Ureter (tissue), 1 donor: ENCODE measurements at places on chromosomes 2 and 18. TPM values are rescaled to one million over a fixed set of nuclear protein-coding genes. Genes with fewer than 3 reads are reported as not detected.

GRCh38 chr18:12329125-12329698, 21.2 kb downstream of the TUBB6 start:
- DNase-seq, result no peak

DNA sequence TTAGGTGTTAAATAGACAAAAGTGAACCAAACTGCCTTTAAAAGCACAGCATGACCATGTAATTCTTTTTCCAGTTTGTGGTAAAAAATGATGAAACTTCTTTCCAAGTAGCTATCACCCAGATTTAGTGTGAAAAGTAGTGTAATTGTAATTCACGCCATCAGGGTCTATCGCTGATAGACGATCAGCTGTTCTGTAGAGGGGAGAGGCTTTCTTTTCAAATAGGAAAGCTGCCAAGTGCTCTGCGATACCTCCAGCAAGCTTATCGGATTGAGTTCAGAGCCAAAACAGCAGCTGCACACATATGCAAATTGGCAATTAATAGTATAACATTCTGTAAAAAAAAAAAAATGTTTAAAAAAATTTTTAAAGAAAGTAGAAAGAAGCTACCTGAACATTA, 61.9 kb upstream of the PSMD14 start:
- no peak for DNase-seq

DNA sequence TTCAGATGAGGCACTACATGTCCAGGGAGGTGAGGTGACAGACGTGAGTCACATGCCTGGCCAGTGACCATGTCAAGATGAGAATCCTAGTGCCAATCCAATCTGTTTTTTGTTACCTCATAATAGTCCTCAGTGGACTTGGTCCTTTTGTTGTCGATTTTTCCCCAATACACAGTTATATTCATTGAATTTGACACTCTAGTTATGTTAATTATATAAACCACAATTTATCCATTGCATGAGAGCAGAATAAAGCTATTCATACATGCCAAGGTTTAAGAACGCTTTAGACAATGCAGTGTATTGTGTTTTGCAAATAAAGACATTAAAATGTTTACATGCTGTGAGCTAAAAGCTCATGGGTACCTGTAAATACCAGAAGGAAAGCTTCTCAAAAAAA, 21.6 kb upstream of the TMEFF2 start:
- no peak for DNase-seq

GRCh38 chr18:24432618-24433017, 6.1 kb downstream of the IMPACT start:
- no peak for DNase-seq

DNA sequence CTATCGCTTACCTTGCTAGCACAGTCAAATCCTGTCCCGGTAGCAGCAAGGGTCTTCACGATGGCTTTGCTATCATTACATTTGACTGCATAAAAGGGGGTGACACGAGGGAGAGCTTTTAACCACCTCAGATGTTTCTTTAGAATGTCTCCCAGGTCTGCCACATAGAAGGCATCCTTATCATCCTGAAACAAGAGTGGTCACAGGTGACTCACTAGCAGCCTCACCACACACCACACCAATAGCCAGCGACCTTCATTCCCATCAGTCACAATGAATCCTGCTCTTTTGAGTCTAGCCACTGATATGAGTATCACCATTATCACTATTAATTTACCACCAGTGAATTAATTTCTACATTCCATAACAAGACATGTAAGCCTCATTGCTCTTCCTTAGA, 3.7 kb downstream of the ODC1 start:
- no peak for DNase-seq

GRCh38 chr18:44508474-44508873, 172.2 kb upstream of the SETBP1 start:
- DNase-seq, result no peak

DNA sequence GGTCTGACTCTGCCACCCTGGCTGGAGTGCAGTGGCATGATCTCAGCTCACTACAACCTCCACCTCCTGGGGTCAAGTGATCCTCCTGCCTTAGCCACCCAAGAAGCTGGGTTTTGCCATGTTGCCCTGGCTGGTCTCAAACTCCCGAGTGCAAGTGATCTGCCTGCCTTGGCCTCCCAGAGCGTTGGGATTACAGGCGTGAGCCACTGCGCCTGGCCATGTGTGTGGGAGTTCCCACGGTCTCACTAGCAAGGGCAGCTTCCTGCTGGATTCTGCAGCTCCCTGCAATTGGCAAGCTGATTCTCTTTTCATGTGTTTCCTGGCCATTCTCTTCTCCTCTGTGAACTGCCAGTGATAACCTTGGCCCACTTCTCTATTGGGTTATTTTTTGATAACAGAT, 84.0 kb downstream of the USP40 start:
- no peak for DNase-seq

- DNase-seq, result no peak
Observed at GRCh38 chr2:242060212-242060835, 190.8 kb downstream of the RTP5 start.

DNA sequence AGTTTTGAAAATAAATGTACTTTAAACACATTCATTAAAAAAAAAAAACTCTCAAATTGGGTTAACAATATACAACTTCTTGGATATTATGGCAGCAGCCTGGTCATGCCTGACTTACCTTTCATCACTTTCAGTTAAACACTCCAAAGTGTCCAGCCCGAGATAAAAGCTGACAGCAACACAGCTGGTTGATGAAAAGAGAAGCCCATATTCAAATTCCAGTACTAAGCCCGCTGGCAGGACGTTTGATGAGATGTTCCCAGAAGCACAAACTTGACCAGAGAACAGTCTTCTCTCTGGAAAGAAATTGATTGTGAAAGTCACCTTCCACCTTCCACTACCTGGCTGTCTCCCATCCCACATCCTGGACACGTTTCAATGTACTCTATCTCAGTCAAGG, 586.3 kb downstream of the TDRD15 start:
- no peak for DNase-seq

DNA sequence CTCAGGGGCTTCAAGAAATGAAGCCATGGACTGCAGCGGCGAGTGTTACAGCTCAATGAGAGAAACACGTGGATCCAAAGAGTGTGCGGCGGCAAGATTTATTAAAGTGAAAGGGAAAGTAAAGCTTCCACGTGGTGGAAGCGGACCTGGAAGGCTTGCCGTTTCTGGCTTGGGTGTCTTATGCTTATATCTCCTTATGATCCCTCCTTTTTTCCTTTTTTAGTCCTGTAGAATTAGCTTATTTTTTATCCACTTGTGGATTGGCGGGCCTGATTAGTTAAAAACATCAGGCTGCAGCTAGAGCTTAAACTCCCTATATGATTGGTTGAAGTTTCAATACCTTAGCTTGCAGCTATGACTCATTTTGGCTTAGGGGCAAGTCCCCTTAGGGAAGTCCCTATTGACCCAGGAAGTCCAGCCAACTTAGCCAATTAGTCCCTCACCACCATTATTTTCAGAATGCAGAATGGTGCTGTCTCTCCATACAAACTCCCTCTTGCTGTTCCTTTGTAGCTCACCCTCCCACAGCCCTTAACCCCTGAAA, 11.6 kb upstream of the HNMT start:
- DNase-seq, result no peak

GRCh38 chr2:227411320-227411989, 23.7 kb upstream of the SCYGR1 start:
- no peak for DNase-seq

DNA sequence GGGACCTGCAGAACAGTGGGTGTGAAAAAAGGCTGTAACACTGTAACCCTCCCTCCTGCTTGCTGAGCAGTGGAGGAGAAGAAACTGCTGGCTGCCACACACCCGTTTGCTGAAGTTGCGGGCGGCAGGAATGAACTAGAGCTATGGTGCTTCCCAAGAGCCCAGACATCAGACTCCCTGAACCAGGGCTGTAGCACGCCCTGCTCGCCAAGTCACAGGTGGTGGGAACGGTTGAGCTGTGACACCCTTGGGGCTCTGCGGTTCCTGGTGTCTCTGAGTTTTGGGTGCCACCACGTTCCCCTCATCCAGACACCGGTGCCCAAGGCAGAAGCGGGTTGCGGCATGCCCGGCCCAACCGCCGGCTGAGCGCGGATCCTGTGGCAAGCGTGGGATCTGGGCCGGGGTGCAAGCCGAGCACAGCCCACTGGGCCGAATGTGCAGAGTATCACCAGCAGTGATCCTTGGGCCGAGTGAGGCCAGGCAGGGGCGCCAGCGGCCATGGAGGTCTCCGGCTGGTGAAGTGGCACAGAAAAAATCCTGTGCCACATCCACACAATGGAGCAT, 15.0 kb upstream of the ADI1 start:
- no peak for DNase-seq

- DNase-seq, result no peak
Observed at GRCh38 chr2:45739796-45740485, 88.5 kb downstream of the PRKCE start.

- no peak for DNase-seq
Observed at GRCh38 chr18:26536032-26536431, 12.3 kb downstream of the KCTD1 start.

DNA sequence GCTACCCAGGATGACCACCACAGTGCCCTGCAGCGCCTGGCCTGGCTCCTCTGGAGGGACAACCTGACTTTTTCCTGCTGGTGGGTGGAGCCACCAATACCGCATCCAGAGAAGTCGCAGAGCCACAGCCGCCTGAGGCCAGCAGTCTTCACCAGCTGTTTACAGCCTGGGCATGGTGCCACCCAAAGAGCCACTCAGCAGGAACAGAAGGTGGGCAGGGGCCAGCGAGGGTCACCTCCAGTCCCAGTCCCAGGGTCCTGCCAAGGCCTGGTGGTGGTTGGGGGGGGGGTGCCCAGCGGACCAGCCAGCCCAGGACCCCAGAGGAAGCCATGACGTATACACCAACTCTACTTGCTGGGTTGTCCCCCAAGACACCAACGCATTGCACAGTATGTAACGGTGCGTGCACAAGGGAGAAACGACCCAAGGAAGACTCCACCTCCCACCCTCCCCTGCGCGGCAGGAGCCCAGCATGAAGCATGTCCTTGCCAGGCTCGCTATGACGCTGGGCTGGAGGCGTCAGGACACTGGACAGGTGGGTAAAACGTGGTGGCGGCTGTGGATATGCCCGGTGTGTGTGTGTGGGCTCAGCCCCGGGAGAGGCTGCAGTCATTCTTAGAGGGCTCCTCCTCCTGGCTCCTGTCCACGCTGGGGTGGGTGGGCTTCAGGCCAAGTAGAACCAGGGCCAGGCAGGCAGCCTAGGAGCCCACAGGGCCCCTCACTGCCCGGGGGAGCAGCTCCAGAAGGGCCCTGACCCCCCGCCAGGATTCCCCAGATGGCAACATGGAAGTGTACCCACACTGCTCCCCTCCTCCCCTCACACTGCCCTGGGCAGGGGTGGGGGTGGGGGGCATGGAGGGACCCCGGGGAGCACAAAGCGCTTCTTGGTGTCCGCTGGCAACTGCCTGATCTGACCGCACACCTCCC, 49.3 kb downstream of the HS6ST1 start:
- no peak for DNase-seq

DNA sequence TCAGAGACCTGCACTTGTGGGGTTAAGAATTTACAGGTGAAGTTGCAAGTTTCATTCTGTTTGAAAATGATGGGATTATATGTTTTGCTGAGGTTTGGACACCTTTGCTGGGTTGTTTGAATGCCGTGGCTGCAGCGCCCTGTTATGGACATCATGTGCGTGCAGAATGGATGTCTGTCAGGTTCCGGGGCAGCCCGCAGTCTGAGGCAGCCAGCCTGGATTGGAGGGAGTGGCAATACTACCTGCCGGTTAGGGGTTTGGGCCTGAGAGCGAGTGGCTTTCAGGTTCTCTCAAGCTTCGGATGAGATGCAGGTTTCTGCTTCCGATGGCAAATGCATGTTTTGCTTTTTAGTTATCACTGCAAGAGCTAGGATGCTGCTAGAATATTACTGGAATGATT, 1.1 kb downstream of the CASP8 start:
- DNase-seq, result no peak

DNA sequence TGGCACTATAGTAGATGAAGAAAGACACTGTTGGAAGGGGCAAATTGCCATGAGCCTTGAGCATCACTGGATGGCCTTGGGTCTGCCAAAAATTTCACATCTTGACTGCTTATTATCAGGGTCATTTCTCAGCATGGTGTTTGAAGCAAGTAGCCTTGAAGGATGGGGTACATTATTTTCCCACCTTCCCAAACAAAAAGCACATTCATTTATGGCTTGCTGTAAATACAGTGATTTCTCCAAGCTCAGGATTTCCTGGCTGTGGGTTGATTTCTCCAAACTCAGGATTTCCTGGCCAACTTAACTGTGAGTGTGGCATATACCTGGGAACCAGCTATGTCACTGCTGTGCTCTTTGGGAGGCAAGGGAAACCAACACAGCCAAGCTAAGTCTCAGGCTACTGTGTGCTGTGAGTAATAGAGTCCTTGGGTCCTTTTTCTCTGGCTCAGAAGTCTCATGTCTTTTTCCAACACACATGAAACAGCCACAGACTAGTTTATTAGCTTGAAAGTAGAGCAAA, 116.6 kb downstream of the SPHKAP start:
- DNase-seq, result no peak

- no peak for DNase-seq
Observed at GRCh38 chr2:6370753-6371551, 494.8 kb downstream of the CMPK2 start.

DNA sequence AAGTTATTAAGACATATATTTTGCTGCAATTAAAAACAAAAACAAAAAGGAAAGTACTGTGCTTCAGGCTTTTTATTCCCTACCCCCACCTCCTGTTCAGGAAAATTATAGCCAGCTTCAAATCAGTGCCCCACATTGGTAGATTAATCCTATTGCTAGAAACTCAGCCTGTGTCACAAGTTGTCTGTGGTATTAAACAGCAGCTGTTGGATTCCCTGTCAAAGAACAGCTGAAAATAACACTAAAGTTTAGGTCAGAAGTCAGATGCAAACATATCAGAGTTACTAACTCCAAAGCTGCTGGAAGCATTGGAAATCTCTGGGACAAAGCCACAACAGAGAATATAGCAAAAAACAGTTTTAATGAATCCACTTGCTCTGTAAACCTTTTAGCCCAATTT, 818 bp upstream of the CCDC141 start:
- DNase-seq, result no peak

DNA sequence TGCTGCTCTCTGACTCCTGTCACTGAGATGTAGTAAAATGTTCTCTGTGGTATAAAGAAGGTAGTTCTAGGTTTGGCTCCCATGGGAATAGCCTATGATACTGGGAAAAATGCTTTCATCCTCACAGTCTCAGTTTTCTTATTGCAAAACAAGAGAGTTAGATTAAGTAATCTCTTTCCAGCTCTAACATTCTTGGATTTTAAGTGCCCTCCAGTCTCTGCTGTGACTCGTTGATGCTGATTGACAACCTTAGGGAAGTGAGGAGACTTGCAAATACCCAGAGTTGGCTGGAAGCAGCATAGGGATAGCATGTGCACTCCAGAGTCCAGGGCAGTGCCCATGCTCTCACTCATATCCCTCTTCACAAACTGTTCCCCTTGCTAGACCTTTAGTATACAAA, 534.9 kb downstream of the SLC4A3 start:
- DNase-seq, result no peak

GRCh38 chr2:54767921-54768320, 44.5 kb downstream of the EML6 start:
- DNase-seq, result no peak

- DNase-seq, result no peak
Observed at GRCh38 chr18:8276406-8276805, 332.8 kb upstream of the RAB12 start.

The INHA gene
- total RNA-seq, result 0.78 TPM

The SRD5A2 gene
- 0.65 TPM for total RNA-seq

The RAMP1 gene
- 49.0 TPM for total RNA-seq

The FHOD3 gene
- 25.7 TPM for total RNA-seq

The EVA1A gene
- total RNA-seq, result 2.3 TPM

The MRPS9 gene
- 24.5 TPM for total RNA-seq

The ANKRD30B gene
- not detected for total RNA-seq

The NMS gene
- not detected for total RNA-seq

The IER3IP1 gene
- 13.5 TPM for total RNA-seq

The DTNA gene
- total RNA-seq, result 55.7 TPM

The KCNIP3 gene
- total RNA-seq, result 6.2 TPM
